ENCODE measurements at places on chromosomes 2 and 18.

DNA sequence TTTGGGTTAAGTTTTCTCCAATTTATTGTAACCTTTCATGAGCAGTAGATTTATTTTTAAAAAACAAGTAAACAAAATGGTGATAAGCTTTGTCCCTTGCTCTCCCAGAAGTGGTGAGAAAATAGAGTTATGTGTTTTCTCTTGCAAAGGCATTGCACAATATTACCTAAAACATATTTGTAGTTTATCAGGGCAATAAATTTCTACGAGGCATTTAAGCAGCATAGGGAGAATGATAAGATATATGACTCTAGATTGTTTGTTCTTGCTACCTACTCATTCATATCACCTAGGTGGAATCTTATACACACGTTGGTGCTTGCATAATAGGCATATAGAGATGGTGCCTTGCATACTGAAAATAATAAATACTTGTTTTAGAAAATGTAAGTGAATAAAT lies 201.7 kb downstream of the MYO1B start:
- DNase-seq: no peak

- DNase-seq: no peak
These were observed 40.5 kb downstream of the MRPL35 start for GRCh38 chr2:86239745-86240144.

GRCh38 chr2:236946871-236947270 lies 138.8 kb upstream of the COPS8 start:
- DNase-seq: no peak

DNA sequence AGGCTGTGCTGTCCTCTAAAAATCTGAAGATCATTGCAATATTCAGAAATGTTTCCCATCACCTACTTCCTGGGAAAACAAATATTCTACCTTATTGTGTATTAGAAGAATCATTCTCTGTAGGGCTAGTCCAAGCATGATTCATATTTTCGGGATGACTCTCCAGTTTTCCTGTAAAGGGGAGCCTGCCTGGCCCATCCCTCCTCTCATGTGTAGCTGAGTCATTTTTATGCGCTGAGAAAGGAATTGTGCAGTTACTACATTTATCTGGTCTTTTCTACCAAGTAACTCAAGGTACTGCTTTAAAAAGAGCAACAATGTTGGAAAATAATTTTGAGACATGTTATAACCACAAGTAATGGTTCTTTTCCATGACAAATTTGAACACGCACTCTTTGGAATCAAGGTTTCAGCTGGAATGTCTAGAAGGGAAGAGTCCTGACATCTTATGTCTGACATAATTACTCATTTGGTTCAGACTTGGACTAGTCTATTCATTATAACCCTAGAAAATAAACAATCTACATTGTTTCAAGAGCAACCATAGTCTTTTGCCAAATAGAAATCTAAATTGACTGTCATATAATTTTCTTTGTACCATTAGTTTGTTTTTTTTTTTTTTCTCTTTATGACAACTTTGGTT lies 6.6 kb downstream of the DSG3 start:
- DNase-seq: no peak

GRCh38 chr18:64668461-64668962 lies 519.6 kb upstream of the LINC00305 start:
- no peak for DNase-seq

- DNase-seq: no peak
These were observed 4.8 kb upstream of the CDC42EP3 start for GRCh38 chr2:37676274-37676673.

DNA sequence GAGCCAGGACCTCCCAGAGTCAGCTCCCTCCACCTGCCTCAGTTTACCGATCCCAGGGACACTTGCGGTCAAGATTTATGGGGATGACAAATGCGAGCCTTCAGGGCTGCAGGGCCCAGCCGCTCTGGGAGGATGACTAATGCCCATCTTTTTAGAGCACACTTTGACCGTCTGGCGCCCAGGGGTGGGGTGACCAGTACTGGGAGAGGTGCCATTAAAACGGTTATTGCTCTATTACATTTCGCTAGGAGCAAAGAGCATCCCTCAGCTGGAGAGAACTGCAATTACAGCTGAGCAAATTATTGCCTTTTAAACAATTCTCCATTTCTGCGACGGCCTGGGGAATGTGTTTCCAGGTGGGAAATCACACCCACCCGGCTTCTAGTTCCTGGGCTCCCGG lies 42.6 kb upstream of the HPCAL1 start:
- DNase-seq: no peak

DNA sequence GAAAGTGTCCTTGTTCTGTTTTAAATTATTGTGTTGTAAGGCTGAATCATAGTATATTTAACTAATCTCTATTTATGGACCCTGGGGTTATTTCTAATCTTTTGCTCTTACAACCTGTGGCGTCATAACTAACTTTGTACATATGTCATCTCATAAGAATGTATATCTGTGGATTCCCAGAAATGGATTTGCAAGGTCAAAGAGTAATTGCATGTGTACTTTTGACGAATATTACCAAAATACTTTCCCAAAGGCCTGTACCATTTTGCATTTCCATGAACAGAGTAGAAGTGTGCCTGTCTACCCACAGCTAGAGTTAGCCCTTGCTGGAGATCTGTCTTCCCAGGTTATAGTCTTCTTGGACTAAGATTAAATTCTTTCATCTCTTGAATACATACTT lies 42.8 kb downstream of the SEMA4F start:
- no peak for DNase-seq

DNA sequence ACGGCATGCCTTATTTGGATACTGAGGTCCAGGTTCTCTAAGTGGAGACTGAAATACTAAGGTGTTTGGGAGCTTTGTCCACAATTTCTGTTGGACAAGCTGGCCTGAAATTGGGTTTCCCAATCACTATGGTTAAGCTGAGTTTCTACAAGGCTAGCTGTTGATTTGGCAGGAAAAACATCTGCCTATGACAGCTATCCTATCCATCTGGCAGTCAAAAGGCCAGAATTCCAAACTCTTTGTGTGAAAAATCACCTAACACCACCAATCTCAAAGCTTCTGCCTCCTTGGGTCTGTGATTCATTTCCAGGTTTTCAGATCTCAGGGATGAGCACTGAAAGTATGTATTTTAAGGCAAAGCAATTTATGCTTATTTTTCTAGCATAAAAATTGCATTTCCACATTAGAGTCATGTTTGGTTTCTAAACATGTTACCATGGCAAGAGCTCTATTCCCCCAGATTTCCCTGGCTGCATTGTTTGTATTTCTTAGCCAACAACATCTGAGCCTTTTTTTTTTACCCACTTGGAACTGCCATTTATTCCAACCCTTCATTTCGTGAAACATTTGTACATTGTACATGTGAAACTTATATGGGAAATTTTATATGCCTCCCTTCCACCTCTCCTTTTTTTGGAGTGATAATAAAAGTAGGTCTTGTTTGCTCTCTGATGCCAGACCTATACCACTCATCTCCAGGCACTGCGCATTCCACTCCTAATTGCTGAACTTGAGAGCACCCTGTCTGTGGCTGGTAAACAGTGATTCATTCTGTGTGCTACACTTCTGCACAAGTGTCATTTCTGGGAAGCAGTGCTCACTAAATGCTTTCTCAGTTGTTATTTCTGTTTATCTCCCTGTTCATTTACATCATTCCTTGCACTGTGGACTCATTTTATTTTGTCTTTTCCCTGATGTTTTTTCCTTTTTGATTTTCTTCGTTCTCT lies 15.9 kb upstream of the CCDC85A start:
- DNase-seq: no peak

DNA sequence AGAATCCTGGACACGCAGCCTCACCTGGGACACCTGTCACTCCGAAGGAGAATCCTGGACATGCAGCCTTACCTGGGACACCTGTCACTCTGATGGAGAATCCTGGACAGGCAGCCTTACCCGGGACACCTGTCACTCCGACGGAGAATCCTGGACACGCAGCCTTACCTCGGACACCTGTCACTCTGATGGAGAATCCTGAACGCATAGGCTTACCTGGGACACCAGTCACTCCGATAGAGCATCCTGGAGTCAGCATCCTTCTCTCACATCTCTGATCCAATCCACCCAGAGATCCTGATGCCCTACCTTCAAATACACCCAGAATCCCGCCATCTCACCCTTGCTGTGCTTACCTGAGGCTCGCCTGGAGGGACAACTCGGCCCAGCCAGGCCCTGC lies 154.9 kb downstream of the NDUFA10 start:
- DNase-seq: no peak

DNA sequence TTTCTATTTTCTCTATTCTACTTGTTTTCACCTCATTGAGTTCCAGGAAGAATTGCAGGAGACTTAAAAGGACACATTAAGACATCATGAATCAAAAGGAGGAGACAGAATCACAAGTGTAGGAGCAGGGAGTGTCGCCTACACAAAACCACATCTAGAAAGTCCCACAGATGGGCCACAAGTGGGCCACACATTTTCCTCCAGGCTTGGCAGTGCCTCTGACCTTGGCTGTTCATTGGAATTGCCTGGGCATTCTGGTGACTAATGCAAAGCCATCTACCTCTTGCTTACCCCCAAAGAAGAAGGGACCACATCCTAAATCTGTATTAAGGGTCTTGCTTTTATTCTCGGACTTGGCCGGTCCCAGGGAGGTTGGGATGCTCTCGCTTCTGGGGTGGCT lies 103.6 kb downstream of the KLHL29 start:
- no peak for DNase-seq

DNA sequence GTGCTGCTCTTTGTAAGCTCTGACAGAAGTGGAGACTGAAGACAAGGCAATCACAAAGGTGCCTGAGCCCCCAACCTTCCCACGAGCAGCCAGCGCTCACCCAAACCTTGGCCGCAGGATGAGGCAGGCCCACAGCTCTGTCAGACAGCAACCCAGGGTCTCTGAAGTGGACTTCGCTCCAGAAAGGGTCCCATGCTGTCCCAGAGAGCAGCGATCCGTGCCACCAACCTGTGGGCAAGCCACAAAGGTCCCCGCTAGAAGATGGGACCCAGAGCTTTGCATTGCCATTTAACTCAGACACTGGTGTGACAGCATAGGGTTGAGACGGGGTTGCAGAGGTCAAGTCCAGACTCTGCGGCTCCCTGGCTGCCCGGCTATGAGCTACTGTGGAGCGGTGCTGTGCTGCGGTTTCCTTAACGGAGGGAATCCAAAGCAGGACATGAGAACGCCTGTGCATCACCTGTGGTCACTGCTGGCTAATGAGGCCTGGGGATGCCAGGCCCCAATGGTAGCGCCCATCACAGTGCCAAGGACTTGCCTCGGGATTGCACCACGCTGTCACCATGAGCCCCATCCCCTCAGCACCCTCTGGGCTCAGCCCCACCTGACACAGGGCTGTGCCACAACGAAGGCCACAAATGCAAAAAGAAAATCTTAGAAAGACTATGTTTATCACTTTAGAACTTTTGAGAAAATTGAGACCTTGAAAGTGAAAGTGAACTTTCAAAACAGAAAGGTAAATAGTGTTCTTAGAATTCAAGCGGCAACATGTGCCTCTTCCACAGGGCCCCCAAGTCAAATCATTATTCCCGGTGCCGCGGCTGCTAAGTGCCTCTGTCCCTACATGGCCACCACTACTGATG lies 103.4 kb downstream of the HDAC4 start:
- DNase-seq: no peak

GRCh38 chr2:17805717-17806363 lies 10.4 kb upstream of the MSGN1 start:
- no peak for DNase-seq

- no peak for DNase-seq
These were observed 54.5 kb downstream of the SLC39A10 start for GRCh38 chr2:195711478-195711877.

- no peak for DNase-seq
These were observed 319.0 kb upstream of the SOX11 start for GRCh38 chr2:5373200-5373599.

GRCh38 chr2:64601034-64601754 lies 52.5 kb downstream of the SERTAD2 start:
- DNase-seq: no peak

GRCh38 chr2:30987566-30987965 lies 150.7 kb downstream of the GALNT14 start:
- no peak for DNase-seq

DNA sequence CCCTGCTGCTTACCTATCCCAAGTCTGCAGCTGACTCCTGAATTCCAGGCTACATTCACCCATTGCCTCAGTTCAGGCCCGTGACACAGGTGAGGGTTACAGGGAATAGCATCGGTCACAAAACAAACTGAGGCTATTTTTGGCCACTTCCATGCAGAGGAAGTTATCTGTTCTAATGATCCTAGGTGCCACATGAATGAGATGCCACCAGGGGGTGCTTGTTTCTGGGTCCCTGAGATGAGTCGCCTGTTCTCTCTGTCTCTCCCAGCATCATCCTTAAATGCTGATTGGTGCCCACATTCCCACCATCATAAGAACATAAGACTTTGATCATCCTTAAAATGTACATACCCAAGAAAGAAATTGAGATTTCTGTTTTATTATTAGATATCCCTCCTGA lies 119.0 kb upstream of the CELF4 start:
- no peak for DNase-seq

DNA sequence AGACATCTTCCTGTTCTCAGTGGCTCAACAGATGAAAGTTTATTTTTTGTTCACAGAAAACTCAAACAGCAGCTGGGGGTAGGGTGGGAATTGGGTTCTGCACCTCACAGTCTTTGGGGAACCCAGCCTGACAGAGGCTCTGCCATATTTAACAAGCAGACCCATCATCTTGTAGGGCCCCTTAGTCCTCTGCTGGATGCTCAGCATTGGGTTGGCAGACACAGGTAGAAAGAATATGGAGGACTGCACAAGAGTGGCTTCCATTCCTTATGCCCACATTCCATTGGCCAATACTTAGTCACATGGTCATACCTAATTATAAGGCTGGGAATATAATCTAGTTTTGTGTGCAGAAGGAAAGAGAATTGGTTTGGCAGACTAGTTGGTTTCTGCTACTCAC lies 89.1 kb downstream of the MYO3B start:
- no peak for DNase-seq

DNA sequence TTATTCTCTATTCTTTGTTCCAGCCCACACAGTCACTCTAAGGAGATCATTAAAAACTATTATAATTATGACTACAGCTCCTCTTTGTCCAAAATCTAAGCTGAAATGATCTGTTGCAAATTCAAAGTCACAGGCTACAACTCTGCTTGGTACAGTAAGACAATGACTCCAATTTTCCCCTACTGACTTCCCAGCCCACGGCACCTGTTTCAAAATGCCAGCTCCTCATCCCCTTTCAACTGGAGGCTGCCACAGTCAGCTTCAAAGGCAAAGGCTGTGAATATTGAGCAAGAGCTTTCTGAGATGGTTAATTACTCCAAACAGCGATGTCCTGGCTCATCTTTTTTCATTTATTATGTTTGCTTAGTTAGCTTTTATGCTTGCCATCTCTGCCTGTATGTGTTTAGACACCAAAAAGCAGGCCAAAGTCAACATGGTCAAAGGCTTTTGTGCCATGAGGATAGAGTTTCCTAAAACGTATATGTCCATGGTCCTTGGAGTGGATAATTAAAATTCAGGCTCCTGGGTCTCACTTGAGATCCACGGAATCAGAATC lies 141.1 kb downstream of the DOCK10 start:
- no peak for DNase-seq

GRCh38 chr2:137050949-137051348 lies 285.6 kb downstream of the THSD7B start:
- DNase-seq: no peak

DNA sequence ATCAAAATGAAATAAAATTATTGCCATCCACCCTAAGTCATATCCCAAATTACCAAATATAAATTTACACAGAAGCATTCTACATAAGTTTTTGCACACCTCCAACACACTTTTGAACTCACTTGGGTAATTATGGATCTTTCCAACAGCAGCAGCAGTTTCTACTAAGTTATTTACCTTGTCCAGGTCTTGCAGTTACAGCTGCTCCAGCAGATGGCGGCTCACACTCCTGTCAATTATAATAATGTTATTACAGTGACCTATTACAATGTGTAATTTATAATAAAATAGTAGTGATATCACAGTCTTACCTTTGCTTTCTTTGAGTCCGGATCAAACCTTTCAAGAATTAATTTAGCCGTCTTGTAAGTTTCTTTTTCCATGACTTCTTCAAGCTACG lies 37.9 kb downstream of the LNPK start:
- no peak for DNase-seq

All from activated T-cell treated with anti-CD3 and anti-CD28 coated beads, Interleukin-2, amount 50 U/mL, for 1 hour (primary cell).